NCI-H226 (cell line): ENCODE measurements at places on chromosomes 16 and 17.

DNA sequence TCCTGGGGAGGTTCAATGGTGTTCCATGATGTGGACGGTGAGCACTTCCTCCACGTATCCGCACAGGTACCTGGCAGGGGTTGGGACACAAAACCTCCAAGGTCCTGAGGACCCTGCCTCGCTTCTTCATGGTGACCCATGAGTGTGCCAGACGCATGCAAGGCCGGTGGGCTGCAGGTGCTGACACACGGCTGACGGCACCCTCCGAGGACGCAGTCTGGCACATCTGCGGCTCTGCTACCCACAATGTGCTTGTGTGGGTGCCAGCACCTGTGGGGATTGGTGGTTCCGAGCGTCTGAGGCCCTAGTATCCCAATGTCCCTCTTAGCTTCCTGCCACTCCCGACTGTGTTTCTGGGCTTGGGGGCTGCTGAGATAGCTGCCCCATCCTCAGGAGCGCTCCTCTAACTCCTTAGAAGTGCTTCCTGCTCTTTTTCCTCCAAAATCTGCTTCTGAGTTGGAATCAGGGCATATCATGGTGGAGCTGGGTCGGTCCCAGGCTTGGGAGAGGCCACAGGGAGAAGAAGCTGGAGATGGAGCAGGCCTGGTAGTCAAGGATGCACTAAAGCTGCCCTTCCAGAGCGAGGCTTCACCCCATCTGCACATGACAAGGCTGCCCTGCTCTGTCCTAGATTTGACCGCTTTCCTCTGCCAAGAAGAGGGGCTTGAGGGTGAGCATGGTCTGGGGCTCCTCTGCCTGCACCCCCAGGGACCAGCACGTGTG, 1.6 kb downstream of the CYGB start:
- DNase-seq: no peak

DNA sequence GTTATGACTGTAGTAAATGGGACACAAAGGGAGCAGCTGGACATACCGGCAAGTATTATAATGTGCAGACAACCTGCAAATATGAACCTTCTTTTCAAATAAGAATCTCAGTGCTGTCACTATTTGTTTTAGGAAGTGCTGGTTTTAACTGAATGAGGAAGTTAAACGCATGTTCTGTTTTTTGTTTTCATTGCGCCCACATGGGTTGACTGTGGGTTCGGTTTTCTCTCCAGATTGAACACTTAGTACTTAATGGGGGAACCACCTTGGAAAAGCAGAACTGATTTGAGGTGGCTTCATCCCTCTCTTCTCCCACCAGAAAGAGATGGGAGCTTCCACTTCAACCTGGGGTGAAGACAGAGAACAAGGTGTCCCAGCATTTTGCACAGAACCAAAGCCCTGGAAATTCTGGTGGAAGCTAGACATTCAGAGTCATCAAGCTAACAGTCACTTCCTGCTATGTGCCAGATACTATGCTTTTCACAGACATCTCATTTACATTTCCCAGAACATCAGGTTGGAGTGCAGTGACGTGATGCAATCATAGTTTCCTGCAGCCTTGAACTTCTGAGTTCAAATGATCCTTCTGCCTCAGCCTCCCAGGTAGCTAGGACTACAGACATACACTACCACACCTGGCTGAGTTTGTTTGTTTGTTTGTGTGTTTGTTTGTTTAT, 149.8 kb downstream of the CDH13 start:
- no peak for DNase-seq

- DNase-seq: peak; percentile 74
These were observed 16.9 kb downstream of the SRCAP start for GRCh38 chr16:30715750-30716445.

DNA sequence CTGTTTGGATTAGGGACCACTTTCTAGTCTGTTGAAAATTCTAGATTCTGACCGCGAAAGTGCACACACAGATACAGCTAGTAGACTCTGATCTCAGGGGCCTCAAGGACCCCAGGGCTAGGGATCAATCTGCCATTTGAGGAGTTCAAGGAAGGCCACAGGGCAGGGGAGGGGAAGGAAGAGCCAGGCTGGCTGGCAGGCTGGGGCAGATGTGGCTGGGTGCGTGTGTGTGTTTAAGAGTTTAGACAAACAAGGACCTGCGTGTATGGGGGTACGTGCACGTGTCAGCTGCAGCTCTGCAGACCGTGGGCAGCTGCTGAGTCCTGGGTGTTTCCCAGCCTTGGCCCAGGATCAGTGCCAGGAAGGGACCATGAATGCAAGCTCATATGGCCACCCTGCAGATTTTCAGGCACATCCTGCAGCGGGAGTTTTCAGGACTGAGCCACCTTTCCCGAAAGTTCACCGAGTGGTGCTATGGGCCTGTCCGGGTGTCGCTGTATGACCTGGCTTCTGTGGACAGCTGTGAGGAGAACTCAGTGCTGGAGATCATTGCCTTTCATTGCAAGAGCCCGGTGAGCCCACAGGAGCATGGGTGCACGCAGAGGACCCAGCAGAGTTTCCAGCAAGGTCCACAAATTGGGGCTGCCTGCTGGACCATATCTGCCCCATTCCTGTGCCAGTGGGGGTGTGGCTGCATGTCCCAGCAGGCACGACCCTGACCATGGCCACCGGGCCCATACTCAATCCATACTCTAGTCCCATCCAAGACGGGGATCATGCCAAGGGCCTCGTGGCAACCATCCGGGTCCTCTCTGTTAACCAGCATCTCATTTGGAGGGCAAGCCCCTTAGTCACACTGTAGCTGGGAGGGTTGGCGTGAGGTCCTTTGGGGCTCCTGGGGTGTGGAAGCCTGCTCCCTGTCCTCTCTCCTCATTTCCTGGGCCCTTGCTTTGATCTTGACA, 10.6 kb downstream of the TRPV2 start:
- no peak for DNase-seq

GRCh38 chr17:18315562-18315922, 449 bp downstream of the SMCR8 start:
- no peak for DNase-seq

- no peak for DNase-seq
These were observed 75.4 kb upstream of the SDK2 start for GRCh38 chr17:73719588-73720071.

- DNase-seq: no peak
These were observed 2285.8 kb downstream of the TP53TG3F start for GRCh38 chr16:35745191-35745590.

DNA sequence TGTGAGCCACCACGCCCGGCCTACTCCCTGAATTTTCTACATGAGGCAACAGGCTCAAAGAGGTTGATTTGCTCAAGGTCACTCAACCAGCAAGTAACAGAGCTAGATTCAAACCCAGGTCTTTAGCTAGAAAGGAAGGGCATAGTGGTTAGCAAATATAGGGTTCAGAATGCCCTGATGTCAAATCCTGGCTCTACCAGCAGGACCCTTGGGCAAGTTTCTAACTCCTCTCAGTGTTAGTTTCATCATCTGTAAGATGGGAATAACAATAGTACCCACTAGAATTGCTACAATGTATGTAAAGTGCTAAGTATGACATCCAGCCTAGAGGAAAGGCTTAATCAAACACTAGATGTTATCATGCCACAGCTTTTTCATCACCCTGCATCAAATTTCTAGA, 19.1 kb upstream of the CYB5B start:
- DNase-seq: no peak

- DNase-seq: no peak
These were observed 8.3 kb upstream of the CHD3 start for GRCh38 chr17:7880076-7880868.

- no peak for DNase-seq
These were observed 394.7 kb downstream of the SEC14L1 start for GRCh38 chr17:77535435-77535834.

DNA sequence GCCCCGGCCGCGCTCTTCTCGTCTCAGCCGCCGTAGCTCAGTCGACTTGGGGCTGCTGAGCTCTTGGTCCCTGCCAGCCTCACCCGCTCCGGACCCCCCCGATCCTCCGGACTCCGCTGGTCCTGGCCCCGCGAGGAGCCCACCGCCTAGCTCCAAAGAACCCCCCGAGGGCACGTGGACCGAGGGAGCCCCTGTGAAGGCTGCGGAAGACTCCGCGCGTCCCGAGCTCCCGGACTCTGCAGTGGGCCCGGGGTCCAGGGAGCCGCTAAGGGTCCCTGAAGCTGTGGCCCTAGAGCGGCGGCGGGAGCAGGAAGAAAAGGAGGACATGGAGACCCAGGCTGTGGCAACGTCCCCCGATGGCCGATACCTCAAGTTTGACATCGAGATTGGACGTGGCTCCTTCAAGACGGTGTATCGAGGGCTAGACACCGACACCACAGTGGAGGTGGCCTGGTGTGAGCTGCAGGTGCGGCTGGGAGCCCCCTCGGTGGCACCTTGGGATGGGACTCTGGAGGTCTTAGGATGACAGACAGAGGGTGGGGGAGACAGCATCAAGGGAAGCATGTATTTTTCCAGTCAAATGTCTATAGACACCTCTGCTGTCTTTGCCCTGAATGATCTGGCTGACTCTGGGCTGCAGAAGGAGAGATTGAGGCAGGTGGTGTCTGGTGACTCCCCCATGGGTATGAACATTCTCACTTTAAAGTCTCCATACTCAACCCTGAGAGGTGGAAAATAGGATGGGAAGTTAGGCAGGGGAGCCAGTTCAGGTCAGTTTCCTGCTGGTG, 635 bp downstream of the WNK4 start:
- no peak for DNase-seq

DNA sequence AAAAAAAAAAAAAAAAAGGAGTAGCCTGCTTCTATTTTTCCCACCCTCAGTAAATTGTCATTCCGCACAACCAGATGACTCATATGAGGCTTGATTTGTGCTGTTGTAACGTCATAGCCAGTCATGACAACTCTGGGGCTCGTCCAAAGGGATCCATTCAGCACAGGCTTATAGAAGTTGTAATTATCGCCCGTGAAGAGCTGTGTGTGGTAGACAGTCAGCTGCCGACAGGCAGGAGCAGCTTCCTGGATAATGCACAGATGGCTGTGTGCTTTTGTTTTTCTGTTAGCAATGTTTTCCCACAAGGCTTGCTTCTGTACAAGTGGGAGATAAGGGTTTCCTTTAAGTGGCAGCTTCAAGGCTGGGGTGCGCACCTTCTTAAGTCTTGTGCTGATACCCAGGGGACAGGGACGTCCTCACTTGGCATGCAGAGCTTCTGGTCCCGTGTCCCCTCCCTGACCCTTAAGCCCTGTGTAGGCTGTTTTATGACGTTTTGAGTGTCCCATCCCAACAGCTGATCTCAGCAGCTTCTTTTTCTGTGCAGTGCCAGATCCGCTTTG, 26.0 kb downstream of the SNX29 start:
- no peak for DNase-seq

GRCh38 chr16:57804111-57804837, 2.0 kb upstream of the KIFC3 start:
- DNase-seq: no peak

DNA sequence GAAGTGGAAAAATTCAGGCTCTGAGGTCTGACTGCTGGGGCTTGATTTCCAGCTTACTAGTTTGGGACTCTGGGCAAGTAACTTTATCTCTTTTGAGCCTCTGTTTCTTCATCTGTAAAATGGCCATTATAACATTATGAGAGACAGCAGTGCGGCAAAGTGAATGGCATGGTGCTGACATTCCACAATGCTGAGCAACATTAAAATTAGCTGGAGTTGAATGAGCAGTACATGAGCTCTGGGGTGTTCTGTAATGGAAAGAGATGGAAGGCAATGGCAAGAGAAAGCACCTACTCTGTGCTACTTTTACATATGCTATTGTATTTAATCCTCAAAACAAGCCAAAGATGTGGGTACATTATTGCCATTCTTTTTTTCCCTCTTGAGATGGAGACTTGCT, 535.7 kb upstream of the CDH11 start:
- no peak for DNase-seq

GRCh38 chr16:1532771-1533170, 695 bp upstream of the TMEM204 start:
- DNase-seq: no peak

DNA sequence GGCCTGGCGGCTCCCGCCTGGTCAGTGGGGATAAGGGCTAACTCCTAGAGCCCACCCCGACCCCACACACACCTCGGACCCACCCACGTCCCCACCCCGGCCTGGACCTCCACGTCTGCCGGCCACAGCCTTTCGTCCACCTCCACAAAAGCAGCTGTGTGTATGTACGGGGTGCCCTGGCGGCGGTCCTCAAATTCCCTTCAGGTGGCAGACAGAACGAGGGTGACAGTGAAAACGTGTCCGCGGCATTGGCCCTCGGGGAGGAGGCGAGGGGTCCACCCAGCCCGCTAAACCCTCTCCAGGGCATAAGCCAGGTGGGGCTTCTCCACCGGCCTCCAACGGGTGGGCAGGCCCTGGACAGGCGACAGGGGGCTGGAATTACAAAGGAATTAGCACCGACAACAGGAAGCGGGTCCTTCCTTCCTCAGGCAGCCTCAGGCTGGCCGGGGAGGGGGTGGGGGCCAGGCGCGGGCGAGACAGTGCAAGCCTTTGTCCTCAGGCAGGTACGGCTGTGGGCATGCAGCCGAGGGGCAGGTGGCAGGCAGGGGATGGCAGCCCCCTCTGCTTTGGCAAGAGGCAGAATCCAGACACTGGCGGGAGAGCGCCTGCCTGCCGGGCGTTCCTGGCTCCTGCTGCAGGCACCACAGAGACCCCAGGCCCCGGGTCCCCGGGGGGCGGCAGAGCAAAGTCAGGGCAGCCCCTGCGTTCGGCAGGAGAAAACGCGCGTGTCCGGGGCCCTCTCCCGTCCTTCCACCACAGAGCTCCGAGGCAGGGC, 12.3 kb upstream of the PITPNA start:
- DNase-seq: no peak

DNA sequence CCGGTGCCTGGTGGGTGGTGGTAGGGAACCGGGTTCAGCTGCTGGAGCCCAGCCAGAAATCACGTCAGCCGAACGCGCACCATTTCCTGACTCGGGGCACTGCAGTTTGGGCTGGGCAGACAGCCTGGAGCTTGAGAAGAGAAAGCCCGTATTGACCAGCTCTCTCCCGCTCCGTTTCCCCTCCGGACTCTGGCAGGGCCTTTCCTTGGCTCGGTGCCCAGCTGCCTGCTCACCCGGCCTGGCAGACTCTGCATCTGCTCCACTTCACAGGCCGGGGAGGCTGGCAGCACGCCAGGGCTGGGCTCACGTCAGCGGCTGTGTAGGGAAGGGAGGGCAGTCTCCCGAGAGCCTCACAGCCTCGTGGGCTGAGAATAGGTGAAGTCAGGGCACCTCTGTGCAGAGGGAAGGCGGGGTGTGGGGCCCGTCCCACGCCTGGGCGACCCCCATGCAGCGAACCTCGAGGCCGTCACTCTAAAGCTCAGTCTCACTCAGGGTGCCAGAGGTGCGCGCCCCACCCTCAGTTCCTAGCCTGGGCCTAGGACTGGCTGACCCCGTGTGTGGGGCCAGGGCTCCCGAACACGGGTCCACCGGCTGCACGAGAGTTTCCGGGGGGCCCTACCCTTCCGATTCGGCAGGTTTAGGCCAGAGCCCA, 59.1 kb downstream of the OR1D5 start:
- DNase-seq: peak; percentile 100

- no peak for DNase-seq
These were observed 130.9 kb upstream of the FOXF1 start for GRCh38 chr16:86379505-86379846.

GRCh38 chr17:78185981-78186691, 716 bp downstream of the TK1 start:
- DNase-seq: no peak

GRCh38 chr16:66798161-66798560, 3.2 kb downstream of the TERB1 start:
- peak; percentile 70 for DNase-seq
